ENCODE measurements at places on chromosomes 16 and 17.

DNA sequence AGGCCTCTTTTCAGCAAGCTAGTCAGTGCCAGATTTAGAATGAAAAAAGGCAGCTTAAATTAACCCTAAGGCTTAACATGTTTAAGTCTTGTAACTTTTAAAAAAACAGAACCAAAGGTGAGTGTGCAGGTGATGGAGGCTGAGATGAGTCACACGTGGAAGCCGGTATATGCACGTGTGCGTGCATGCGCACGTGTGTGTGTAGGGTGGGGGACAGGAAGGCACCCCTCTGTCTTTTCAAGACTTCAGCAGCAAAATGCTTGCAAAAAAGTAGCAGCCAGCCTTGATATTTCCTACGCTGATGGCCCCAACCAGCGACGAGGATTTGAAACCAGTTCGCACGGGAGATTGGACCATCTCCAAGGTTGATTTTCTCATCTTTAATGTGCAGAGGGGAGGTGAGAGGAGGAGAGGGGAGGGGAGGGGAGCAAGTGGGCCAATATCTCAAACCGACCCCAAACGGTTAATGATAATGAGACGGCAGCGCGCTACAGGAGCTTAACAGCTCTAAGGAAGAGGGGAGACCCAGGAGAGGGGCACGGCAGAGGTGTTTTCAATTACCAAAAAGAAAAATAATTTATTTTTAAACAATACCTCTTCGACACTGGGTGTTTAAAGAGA, 154.7 kb downstream of the ZNF423 start:
- DNase-seq: peak; percentile 43

- no peak for DNase-seq
These were observed 2.1 kb upstream of the SMIM22 start for GRCh38 chr16:4792951-4793513.

DNA sequence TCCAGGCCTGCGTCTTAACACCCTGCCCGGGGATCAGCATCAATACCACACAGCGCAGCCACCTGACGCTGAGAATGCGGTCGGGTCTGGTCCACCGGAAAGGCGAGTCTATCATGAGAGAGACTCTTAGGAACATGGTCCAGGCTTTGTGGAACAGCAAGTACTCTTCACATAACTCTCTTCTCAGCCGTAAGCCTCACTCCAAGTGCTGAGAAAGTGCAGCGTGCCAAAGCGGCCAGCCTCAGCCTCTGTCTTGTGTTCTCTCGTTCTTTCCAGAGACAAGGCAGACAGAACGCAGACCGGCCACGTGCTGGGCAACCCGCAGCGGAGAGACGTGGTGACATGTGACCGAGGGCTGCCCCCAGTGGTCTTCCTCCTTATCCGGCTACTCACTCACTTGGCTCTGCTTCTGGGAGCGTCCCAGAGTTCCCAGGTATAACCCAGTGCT, 34.4 kb upstream of the ENDOV start:
- no peak for DNase-seq

GRCh38 chr16:80288616-80289015, 252.2 kb upstream of the DYNLRB2 start:
- DNase-seq: no peak

- DNase-seq: peak; percentile 66
These were observed 547 bp upstream of the ZNF48 start for GRCh38 chr16:30394592-30395154.

- DNase-seq: no peak
These were observed 107.9 kb downstream of the HAPSTR1 start for GRCh38 chr16:9199311-9199710.

- no peak for DNase-seq
These were observed 31.2 kb upstream of the DNAJA2 start for GRCh38 chr16:47004652-47005051.

DNA sequence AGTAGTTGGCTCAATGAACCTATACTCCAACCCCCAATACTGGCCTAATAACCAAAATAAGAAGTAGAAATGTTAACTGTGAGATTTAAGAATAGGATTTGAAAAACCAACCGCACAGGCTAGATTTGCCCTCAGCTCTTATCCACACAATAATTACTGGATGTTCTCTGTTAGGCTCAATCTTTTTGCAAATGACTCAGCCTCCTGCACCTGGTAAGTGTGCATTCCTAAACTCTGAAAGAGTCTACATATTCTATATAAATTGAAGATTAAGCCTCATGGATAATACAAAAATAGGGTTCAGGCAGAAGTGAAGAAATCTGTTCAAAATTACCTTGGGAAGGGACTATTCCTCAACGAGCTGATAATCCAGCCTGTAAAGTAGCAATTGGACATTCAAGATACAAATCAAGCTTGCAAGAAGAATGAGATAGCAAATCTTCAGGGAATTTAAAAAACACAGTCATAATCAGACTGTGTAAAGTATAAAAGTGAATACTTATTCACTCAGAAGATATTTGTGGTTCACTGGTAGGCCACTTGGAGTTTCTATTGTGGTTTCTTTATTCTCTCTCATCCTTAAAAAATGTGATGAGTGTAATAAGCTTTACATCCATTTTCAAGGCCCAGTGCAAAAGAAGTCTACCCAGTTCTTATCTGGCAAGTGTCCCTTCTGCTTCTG, 931.9 kb upstream of the SOX9 start:
- peak; percentile 88 for DNase-seq

DNA sequence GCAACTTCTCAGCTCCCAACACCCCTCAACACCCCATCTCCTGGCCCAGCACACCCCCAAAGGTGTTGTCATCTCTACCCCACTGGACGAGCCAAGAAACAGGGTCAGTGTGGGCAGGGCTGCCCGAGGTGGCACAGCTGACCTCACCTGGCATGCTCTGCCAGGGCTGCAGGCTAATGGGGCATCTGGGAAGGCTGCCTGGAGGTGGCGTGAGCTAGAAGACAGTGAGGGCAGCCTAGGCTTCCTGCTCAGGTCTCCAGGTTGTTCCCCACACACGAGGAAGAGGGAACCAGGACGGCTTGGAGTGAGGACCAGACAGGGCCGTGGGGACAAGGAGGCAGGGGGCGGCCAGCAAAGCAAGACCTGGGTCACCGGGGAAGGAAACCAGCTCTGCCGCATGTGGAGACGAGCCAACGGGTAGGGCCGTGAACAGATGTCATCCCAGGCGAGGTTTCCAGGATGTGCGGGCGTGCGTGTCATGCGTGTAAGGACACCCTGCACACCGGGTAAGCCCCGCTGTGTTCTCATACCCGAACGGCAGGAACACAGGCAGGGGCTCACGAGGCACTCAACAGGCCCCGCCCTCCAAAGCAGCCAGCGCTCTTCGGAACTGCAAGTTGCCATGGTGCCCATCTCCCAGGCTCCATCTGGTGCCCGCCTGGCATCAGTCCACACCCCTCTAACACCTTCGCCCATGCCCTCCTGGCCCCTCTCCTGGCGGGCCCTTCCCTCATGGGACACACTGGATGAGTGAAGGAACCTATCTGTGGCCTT, 29.6 kb upstream of the PVALEF start:
- no peak for DNase-seq

GRCh38 chr16:75062976-75063346, 53.6 kb downstream of the LDHD start:
- DNase-seq: no peak

GRCh38 chr16:2963723-2964474, at the start of gene KREMEN2:
Gene KREMEN2, plus strand, starts transcription at chr16:2964275. Its CDS starts 246 bp downstream, at chr16:2964521.
- DNase-seq: peak; percentile 39

- DNase-seq: no peak
These were observed 32.8 kb downstream of the MMD start for GRCh38 chr17:55388842-55389241.

GRCh38 chr17:50263331-50264262, 10.7 kb upstream of the TMEM92 start:
- DNase-seq: no peak

DNA sequence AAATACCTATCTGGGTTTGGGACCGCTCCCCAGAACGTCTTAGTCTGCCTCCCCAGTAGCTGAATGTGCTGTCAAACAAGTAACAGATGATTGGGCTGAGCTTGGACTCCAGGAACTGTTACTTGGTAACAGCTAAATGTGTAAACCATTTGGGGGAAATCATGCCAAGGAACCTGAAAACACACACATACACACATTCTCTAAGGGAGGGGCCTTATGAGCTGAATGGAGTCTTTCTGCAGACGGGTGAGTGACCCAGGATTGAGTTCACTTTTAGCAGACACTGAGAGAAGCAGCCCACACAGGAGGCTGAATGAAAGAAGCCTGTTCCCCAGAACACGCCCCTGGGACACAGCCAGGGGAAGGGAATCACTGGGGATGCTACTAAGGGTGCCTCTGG, 1.6 kb downstream of the ACLY start:
- peak; percentile 61 for DNase-seq

DNA sequence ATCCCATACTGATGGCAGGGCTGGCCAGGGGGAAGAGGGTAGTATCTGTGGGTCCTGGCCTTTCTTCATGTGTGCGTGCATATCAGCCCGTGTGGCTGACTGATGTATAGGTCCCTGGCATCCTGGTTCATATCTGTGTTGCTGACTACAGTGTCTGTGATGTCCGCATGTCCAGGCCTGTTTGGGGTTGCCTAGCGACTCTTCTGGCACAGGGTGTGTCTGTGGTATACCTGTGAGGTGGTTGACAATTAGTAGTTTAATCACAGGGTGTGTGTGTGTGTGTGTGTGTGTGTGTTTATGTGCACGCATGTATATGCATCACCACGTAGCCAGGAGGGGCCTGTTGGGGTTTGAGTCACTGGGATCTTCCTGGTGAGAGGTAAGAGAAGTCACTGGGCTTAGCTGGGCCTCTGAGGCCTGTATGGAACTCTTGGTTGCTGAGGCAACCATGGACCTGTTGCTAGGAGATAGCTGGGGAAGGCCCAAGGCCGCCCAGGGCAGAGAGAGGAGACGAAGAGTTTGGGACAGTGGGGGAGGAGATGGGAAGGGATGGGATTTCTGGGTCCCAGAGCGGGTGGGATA, 603 bp upstream of the TMEM95 start:
- peak; percentile 46 for DNase-seq
